Neuronal stem cell (in vitro differentiated cells): ENCODE measurements at places on chromosomes 11 and 22.

- DNase-seq, result no peak
These were observed 4.1 kb upstream of the HBG2 start for GRCh38 chr11:5258543-5259262.

DNA sequence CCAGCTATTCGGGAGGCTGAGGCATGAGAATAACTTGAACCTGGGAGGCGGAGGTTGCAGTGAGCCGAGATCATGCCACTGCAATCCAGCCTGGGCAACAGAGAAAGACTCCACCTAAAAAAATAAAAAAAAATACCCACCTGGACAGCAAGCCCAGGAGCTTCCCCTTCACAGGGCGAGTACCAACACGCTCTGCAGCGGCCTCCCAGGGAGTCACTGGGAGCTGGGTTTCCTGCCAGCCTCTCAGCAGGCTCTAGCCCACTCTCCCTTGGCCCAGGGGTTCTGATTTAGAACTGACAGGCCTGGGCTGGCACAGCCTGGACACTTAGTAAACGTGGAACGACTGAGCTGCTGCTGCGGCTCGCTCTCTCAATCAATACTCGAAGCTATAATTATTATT lies 2.0 kb upstream of the CABP7 start:
- no peak for DNase-seq

DNA sequence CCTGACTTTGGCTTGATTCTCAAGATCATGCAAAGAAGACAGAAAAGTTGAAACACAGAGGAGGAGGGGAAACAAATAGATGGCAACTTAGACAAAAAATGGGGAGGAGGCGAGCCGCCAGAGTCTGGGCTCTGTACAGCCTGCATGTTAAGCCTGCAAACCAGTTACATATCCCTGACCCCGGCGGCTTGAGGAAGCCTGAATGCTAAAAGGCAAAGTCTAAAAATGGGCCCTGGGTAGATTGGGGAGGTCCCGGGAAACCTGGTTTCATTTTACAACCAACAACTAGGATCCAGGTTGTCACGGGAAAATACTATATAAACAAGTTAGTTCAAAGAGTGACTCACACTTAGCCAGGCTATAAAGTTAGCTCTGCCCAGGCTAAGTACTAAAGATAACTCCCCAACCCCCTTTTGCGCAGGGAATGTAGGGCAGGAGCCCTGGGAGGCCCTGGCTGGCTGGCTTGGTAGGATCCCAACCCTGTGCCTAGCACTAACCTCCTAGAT lies 18.8 kb upstream of the ZBTB16 start:
- no peak for DNase-seq

DNA sequence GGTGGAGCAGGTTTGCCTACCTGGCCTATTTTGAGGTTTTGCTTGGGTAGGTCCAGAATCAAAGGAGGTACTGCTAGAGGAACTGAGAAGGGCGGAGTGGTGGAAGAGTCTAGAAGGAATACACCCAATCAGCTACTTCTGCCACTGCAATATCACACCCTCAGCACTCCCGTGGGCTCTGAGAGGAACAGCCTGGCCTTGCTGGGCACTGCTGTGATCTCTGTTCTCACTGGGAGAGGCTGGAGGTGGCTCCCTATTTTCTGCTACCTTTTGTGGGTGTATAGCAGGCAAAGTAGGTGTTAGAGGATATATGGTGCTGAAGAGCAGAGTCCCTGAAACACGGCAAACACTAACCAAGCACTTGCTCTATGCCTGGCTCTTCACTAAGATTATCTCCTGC lies 25.0 kb upstream of the IGSF22 start:
- no peak for DNase-seq

DNA sequence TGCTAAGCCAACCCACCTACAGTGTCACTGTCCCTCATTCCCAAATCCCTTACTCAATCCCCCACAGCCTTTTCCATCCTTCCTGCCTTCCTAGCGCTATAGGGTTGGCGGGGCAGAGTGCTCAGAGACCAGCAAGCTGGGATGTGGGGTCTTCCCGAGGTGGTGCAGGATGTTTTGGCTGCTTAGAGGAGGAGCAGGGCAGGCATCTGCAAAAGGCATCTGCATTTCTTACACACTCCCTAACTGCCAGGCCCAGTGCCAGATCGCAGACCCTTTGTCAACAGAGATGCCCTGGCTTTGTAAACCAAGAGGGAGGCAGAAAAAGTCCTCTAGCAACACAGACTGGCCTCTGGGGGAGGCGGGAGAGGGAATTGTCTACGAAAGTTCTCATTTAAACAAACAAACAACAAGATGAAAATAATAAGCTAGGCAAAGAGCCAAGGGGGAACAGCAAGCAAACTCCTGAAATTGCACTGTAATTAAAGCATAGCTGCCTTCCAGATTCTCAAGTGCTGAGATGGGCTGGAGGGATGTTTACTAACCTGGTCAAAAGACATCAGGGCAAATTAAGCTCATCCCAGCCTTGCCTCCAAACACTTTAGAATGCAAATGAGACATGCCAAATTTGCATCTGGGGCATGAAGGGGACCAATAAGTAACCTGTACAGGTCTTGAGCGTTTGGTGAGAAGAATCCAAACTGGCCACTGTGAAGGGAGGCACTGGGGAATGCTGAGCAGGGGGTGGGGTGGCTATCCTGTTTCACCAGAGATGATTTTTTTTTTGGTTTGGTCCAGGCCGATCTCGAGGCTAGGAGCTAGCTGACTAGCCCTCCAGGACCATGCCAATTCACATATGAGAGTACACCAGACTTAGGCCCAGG lies 38.1 kb upstream of the ADA2 start:
- no peak for DNase-seq

GRCh38 chr22:37632174-37633088 lies 7.0 kb upstream of the SH3BP1 start:
- DNase-seq, result no peak

- no peak for DNase-seq
These were observed 20.8 kb downstream of the LAYN start for GRCh38 chr11:111561306-111561705.

DNA sequence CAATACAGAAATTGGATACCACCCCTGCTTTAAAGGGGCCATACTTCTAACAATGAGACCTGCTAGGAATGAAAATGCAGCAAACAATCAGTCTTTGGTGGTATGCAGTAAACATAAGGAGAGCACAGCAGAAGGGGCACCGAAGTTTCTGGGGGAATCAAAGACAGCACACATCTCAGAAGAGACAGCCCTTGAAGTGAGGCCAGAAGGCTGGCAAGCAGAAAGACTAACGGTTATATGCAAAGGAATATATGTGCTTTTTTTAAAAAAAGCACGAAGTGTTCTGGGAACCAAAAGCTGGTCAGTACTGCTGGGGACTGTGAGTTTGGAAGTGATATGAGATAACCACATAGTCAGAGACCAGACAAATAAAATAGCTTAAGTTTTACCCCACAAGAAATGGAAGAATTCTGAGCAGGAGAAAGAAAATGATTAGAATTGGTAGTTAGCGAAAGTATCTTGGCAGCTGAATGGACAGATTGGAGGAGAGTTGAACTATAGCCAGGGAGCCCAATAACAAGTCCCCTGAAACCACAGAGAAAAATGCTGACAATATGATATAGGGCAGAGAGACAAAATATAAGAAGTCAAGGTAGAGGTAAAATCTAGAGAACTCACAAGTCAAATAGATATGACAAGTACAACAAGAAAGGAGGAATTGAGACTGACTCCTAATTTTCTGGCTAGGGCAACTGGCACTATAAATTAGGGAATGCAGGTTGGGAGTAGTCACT lies 125.7 kb downstream of the MRTFA start:
- no peak for DNase-seq

- no peak for DNase-seq
These were observed 3.2 kb upstream of the PLA2G3 start for GRCh38 chr22:31143537-31143936.
